GM13976 (cell line): ENCODE measurements at places on chromosomes 4 and X.

DNA sequence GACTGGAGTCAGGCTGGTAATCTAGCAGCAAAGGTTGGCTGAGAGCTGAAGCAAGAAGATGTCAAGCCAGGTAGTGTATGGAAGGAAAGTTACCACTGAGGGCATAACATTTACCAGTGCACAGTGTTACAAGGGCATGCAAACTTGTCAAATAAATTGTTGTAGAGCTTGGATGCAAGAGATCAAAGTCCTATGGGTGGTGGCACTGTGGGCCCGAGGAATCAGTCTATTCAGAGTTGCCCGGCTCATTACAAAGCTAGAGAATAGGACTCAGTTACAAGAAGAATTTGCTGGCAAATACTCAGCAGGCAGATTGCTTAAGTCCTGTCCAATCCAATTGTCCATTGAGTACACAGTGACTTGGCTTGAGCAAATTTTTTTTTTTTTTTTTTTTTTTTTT lies 2043.8 kb downstream of the ARAP2 start:
- DNase-seq, result no peak

- DNase-seq, result no peak
Measured at GRCh38 chr4:34878961-34879360, 1365.4 kb downstream of the ARAP2 start.

DNA sequence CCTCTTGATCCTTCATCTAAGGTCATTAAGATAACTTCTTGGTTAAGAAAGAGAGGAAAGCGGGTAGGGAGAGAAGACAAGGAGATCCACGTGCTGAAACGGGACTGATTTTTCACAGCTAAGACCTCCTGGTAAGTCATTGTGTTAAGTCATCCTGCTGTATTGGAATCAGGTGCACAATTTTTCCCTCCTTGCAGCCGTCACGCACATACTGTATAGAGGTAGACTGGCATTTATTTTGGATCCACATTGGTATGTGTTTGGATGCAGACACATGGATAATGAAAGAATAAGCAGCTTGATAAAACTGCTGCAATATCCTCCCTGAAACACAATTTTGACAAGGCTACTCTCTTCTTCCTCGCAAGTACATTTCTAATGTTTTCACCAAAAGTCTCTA lies 60.1 kb upstream of the NAP1L5 start:
- DNase-seq, result no peak

DNA sequence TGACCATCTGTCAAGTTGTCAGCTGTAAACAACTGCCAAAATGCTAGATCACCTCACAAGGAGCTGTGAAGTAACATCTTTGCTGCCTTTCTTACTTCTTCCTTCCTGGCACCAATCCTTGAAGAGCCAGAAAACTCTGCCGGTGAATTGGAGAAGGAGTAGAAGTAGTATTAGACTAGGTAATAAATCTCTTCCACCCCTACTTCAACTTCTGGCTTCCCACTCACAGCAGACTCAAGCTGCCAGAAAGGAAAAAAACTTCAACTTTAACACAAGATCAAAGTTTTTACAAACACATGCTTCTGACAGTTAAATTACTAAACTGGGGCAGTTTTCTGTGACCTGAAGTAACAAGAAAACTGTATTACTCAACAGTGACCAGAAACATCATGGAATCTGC lies 164.7 kb upstream of the SLC7A11 start:
- no peak for DNase-seq

DNA sequence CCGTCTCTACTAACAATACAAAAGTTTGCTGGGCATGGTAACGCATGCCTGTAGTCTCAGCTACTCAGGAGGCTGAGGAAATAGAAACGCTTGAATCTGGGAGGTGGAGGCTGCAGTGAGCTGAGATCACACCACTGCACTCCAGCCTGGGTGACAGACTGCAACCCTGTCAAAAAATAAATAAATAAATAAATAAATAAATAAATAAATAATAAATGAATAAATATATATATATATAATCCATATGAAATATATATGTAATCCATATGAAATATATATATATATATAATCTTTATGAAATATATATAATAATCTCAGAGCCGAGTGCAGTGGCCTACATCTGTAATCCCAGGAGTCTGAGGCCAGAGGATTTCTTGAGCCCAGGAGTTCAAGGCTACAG lies 17.8 kb upstream of the RBPJ start:
- no peak for DNase-seq

DNA sequence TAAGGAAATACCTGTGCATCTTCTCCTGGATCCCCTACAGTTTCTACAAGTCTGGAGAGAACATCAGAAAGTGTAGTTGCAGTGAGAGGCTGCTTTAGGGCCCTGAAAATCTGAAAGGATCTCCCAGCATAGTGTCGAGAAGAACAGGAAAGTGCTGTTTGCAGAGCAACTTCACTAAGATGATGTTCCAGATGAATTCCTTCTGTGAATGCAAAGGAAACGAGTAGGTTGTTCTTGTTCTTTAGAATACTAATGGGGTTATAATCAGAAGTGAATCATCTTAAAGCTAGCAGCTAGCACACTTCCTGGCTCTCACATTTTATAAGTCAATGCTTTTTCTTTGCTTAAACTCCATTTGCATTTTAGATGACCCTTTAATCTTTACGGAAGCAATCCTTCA lies 53.7 kb downstream of the ZAR1 start:
- DNase-seq, result no peak
